ENCODE measurements at places on chromosomes 2 and 18.
A peak's percentile ranks its signal among the peaks of the same experiment; 100 is the strongest.

GRCh38 chr2:30104307-30104706 is 42.5 kb upstream of the YPEL5 start:
- no peak for DNase-seq
- no peaks in the 10 kb centered on the region for H3K27me3 ChIP-seq
- H3K36me3 ChIP-seq, result no peaks in the 10 kb centered on the region

GRCh38 chr2:14749884-14750283 is 117.4 kb downstream of the LRATD1 start:
- H3K27me3 ChIP-seq, result no peaks in the 10 kb centered on the region
- DNase-seq, result no peak
- H3K27ac ChIP-seq, result no peak overlapping the region
- H3K4me1 ChIP-seq, result no peaks in the 10 kb centered on the region

GRCh38 chr2:119544075-119544938 is at the start of gene CFAP221:
TSS of gene CFAP221 (plus strand) at chr2:119544449. CDS start at chr2:119546132, 1,683 bp downstream.
- DNase-seq, result peak; percentile 85
- H3K36me3 ChIP-seq, result no peaks in the 10 kb centered on the region
- no peaks in the 10 kb centered on the region for H3K4me1 ChIP-seq
- peaks cover 8% of the 10 kb centered on the region for H3K27me3 ChIP-seq
- peak within 1 kb of the TSS; percentile 79 for H3K4me3 ChIP-seq

DNA sequence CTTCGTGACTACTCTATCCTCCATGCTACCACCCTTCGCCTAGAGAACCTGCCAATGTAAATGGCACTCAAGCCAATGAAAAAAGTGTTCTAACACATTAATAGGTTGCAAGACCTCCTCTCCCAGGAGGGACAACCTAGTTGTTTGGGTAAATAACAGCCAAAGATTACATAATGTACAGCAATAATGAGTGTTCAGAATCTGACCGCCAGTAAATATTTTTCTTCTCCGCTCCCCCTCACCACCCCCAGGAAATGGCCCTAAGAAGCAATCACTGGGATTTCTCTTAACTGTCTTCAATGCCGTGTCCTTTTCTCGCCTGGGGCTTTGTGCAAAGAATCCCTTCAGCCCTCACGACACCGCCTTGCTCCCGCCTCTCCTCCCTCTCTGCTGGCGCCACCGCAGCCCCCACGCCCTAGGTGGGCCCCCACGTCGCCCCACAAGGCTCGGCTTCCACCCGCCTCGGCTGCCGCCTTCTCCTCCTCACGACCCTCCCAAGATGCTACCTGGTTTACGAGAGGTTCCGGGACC is 458 bp downstream of the HYCC2 start:
- peaks cover 19% of the 10 kb centered on the region for H3K4me1 ChIP-seq
- H3K36me3 ChIP-seq, result peaks cover 3% of the 10 kb centered on the region
- H3K4me3 ChIP-seq, result peak overlapping the region; percentile 95
- H3K27ac ChIP-seq, result peak overlapping the region; percentile 52

DNA sequence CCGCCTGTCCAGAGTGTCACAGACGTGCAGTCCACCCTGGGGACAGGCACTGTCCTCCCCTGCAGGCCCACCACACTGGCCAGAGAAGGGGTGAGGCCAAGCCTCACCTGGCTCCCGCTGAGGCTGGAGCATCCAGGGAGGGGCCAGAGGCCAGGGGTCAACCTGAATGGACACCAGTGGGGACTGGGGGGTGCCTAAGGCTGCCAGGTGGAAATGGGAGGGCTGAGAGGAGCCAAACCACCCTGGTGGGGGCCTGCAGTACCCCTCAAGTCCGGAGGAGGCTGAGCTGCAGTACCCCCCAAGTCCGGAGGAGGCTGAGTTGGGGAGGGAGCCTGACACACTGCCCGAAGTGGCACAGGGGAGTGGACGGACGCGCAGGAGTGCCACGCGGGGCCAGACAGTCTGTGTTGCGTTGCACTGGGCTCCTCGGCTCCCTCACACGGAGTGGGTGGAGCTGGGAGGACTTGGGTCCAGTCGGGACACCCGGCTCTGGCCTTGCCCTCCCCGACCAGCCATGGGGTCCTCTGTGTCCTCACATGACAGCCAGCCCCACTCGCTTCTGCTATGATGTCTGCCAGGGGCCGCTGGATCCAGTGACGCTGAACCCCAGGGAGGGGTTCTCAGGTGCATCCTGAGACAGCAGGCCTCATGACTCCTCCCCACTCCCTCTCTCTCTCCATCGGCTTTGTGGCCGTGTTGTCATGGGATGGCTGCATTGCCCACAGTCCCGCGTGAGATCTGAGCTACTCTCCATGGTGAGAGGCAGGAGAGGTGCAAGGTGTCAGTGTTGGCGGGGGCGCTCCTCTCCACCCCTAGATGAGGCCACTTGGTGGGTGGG is 22.3 kb upstream of the GPC1 start:
- no peak overlapping the region for H3K27ac ChIP-seq
- no peak overlapping the region for H3K4me3 ChIP-seq
- DNase-seq, result no peak
- H3K36me3 ChIP-seq, result no peaks in the 10 kb centered on the region
- H3K27me3 ChIP-seq, result peaks cover 39% of the 10 kb centered on the region

DNA sequence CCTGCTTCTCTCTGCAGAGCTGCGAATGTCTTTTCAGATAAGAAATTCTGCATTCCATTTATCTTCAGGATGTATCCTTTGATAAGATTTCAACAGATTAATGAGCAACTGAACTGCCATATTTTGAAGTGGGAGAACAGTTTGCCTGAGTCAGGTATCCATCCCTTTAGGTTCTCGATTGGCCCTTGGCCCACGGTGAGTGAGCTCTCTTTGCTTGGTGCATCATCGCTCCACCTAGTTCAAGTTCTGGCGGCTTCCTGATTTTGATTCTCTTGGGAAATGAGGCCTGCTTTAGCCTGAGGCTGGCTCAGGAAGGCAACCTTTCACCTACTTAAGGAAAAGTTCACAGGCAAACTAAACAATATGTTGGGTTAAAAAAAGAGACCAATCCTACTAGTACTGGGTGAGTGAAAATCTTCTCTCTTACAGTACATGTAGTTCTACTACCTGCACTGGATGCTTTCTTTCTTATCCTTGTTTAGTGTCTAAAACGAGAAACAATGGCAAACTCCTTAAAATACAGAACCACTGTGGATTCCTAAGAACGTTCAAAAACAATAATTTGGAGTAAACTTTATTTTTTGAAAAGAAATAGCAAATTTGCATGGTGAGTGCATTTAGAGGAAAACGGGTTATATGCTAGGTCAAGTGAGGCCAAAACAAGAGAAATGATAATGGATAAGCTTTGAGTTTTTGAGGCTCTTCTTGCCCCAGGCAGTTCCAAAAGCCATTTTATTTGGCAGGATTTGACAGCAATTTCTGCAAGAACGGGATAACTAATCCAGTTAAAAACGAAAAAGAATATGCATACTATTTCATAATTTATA is 837 bp upstream of the ACSL3 start:
- peaks cover 31% of the 10 kb centered on the region for H3K4me1 ChIP-seq
- DNase-seq, result no peak
- no peaks in the 10 kb centered on the region for H3K36me3 ChIP-seq
- peak overlapping the region; percentile 89 for H3K4me3 ChIP-seq
- H3K27ac ChIP-seq, result no peak overlapping the region
- no peaks in the 10 kb centered on the region for H3K27me3 ChIP-seq

DNA sequence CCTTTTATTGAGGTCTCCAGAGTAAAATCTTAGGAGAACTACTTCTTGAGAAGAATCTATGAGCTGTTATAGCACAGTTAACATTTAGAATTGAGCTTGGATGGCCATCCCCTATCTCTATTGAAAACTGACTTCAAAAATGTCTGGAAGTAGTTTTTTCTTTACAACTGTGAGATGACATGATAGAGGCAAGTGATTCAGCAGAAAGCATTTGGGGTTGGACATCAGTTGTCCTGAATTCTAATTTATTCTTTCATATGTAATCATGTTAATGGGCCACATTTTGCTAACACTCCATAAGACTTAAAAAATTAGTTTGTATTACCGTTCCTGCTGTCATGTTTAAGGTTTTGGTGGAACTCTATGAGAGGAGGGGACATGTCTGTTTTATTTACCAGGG is 237.0 kb upstream of the SLC14A2 start:
- no peak for DNase-seq
- H3K27me3 ChIP-seq, result no peaks in the 10 kb centered on the region
- H3K4me1 ChIP-seq, result no peaks in the 10 kb centered on the region
- no peak overlapping the region for H3K4me3 ChIP-seq

DNA sequence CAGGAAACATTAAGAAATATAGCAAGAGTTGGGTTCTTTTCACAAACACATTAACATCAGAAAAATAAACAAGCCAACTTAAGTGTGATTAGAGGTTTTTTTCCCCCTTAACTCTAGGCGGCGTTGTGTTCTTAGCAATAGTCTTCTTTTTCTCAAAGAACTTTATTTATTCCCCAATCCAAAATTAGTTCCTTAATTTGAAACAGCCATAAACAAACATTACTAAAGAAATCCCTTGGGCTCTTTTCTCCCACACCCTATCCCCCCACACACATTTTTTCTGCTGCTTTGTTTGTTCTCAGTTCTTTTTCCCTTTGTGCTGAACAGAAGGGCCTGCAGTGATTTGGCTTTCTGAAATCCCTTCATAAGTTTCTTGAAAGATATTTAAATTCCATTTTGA is 13.2 kb upstream of the MYO1B start:
- H3K27me3 ChIP-seq, result no peaks in the 10 kb centered on the region
- no peaks in the 10 kb centered on the region for H3K36me3 ChIP-seq
- H3K27ac ChIP-seq, result no peak overlapping the region
- no peak for DNase-seq

- no peak for DNase-seq
- no peaks in the 10 kb centered on the region for H3K36me3 ChIP-seq
- peak overlapping the region; percentile 57 for H3K27ac ChIP-seq
- no peaks in the 10 kb centered on the region for H3K27me3 ChIP-seq
Observed at GRCh38 chr2:17387591-17387990, 130.6 kb downstream of the RAD51AP2 start.

- H3K27me3 ChIP-seq, result 0 out of 2 replicates have a peak, but pooled peaks cover 6% of the 10 kb centered on the region
- no peak overlapping the region for H3K4me3 ChIP-seq
- no peak overlapping the region for H3K27ac ChIP-seq
- peaks cover 2% of the 10 kb centered on the region for H3K36me3 ChIP-seq
Observed at GRCh38 chr2:74532222-74532621, 2.5 kb downstream of the HTRA2 start.

DNA sequence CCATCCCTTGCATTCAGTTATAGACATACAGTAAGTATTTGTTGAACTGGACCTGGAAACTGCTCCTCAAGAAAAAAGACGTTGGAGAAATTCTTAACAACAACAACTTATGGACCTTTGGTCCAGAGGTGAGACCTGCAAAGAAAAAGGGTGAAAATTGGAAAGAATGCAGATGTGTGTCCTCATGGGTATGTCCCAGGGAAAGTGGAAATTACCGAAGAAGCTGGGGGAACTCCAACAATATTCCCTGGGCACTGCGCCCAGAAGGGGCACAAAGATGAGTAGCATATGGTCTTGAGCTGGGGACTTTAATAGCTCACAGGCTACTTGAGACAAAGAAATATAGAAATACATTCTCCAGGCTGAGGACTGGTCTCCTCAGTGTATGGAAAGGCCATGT is 35.5 kb upstream of the YWHAQ start:
- H3K27ac ChIP-seq, result no peak overlapping the region
- no peaks in the 10 kb centered on the region for H3K36me3 ChIP-seq
- H3K27me3 ChIP-seq, result no peaks in the 10 kb centered on the region

DNA sequence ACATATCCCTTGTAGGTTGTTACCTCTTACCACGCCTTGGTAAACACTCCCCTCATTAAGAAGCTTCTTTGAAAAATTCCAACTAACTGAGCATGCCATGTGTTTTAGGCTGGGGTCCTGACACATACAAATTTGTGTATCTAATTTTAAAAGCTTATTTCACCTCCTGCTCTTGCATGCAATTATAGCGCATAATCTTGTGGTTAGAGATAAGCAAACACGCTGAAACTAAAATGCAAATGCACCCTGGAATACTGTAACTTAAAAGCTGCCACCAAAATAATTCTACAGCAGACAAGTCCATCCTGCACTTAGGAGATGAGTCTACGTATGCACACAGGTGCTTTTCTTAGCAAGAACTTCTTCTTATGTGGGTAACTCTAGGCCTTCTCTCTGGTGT is 990.2 kb downstream of the TSN start:
- H3K27me3 ChIP-seq, result no peaks in the 10 kb centered on the region
- H3K27ac ChIP-seq, result no peak overlapping the region
- H3K4me1 ChIP-seq, result no peaks in the 10 kb centered on the region
- no peak overlapping the region for H3K4me3 ChIP-seq

DNA sequence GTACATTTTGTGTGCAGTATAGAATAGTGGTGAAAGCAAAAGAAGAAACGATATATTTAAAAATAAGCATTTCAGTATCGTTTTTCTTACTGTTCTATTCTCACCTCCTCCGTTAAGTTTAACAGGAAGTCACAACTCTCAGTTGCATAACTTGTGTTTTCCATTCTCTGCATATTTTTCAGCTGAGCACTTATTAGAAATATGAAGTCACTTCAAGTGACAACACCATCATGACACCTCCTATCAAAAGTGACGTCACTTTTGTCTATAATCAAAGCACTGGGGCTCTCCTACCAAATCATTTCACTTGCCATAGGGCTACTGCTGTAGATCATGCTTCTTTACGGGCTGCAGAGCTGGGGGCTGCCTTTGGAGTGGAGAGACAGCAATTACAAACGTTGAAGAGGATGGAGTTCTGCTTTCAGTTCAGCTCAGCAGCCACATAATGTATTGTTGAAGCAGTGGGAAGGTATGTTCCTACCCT is 36.3 kb downstream of the STAT4 start:
- no peaks in the 10 kb centered on the region for H3K27me3 ChIP-seq
- H3K36me3 ChIP-seq, result no peaks in the 10 kb centered on the region
- peak; percentile 64 for DNase-seq
- peaks cover 20% of the 10 kb centered on the region for H3K4me1 ChIP-seq
- H3K27ac ChIP-seq, result peak overlapping the region; percentile 24
- H3K4me3 ChIP-seq, result peak overlapping the region; percentile 16

DNA sequence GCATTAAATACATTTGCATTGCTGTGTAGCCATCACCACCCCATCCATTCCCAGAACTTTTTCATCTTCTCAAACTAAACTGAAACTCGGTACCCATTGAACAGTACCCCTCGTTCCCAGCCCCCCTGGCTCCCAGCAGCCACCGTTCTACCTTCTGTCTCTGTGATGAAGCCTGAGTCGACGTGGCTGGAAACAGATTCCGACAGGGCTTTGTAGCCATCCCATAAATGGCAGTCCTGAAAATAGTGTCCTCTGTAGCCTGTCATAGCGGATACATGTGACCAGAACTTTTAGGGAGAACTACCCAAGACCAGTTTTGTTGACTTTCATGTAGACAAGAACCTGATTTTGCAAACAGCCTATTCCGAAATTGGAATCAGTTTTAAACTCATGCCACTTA is 59.1 kb downstream of the TSHZ1 start:
- no peak for DNase-seq
- no peaks in the 10 kb centered on the region for H3K27me3 ChIP-seq
- H3K36me3 ChIP-seq, result no peaks in the 10 kb centered on the region
- H3K4me1 ChIP-seq, result no peaks in the 10 kb centered on the region
- no peak overlapping the region for H3K27ac ChIP-seq
- H3K4me3 ChIP-seq, result no peak overlapping the region

GRCh38 chr18:80022613-80023012 is 11.6 kb upstream of the RBFA start:
- DNase-seq, result peak; percentile 14
- H3K4me1 ChIP-seq, result no peaks in the 10 kb centered on the region
- H3K27ac ChIP-seq, result no peak overlapping the region
- H3K36me3 ChIP-seq, result no peaks in the 10 kb centered on the region
- H3K4me3 ChIP-seq, result no peak overlapping the region
- H3K27me3 ChIP-seq, result no peaks in the 10 kb centered on the region

- no peak overlapping the region for H3K4me3 ChIP-seq
- H3K36me3 ChIP-seq, result no peaks in the 10 kb centered on the region
- H3K27me3 ChIP-seq, result no peaks in the 10 kb centered on the region
- DNase-seq, result no peak
- no peaks in the 10 kb centered on the region for H3K4me1 ChIP-seq
Observed at GRCh38 chr2:197274937-197275336, 35.6 kb downstream of the ANKRD44 start.

Measured in MM.1S (cell line).